Fibroblast of skin of back (primary cell): ENCODE measurements at places on chromosomes 12 and 14.

DNA sequence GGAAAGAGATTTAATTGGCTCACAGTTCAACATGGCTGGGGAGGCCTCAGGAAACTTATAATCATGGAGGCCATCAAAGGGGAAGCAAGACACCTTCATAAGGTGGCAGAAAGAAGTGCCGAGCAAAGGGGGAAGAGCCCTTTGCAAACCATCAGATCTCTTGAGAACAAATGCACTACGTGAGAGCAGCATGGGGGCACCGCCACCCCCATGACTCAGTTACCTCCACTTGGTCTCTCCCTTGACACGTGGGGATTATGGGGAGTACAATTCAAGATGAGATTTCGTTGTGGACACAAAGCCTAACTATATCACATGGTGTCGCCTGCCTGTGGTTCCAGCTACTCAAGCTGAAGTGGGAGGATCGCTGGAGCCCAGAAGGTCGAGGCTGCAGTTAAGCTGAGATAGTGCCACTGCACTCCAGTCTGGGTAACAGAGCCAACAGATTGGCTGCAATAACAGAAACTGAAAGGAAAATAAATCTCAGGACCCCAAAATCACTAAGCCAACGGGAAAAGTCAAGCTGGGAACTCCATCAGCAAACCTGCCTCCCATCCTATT lies 10.0 kb upstream of the CDCA4 start:
- no peak for DNase-seq

DNA sequence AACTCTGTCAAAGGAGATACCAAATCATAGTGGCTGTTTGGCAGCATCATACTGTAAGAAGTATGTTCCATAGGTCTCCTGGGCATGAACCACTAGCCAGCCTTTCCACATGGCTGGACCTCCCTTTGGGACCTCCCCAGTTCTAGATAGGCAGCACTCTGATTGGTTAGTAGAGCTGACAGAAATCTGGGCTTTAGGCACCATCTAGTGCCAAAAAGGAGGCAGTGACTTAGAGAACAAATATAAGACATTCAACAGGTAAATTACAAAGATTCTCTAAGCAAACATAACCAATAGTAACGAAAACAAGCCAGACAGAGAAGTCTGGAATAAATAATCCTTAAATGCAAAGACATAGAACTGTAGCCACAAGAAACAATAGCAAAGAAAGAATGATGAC lies 148.0 kb upstream of the PDE3A start:
- DNase-seq: peak; percentile 66

DNA sequence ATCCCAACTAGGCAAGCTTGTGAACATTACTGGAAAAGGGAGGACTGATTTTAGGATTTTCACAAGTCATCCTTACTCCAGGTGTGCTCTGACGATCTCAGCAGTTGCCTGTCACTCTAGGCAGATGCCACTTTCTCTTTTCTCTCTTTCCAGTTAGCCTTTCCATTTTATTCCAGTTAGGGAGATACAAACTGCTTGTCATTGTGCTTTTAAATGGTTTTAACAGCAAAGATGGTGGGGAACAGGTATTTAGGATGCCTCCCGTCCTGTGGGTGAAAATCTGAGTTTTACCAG lies 1.2 kb downstream of the PA2G4 start:
- DNase-seq: no peak

DNA sequence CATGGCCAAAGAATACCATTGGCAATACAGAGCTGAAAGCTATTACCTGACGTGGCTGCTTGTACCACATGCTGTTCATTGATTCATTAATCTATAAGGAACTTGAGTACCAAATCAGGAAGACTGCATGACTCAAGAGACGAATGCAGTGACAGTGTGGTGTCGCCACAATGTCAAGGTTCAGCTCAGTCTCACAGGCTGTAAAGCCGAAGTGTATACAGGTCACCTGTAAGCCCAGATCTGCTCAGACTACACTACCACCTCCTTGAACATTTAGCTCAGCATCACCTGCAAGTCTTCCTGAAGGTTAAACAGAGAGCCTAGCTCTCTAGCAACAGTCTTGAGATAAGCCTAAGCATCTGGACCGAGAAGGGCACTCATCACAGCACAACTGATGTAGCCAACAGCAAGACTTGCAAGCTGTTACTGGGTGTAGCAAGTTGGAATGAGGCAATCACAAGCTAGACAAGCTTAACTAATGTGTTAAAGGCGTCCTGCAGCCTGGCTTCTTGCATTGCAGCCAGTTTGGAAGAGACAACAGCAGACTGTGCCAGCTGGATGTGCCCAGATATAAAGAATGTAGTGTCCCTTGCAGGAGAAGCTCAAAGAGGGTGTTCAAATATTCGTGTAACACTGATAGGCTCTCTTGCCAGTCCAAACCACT lies 21.0 kb downstream of the TMTC1 start:
- no peak for DNase-seq

DNA sequence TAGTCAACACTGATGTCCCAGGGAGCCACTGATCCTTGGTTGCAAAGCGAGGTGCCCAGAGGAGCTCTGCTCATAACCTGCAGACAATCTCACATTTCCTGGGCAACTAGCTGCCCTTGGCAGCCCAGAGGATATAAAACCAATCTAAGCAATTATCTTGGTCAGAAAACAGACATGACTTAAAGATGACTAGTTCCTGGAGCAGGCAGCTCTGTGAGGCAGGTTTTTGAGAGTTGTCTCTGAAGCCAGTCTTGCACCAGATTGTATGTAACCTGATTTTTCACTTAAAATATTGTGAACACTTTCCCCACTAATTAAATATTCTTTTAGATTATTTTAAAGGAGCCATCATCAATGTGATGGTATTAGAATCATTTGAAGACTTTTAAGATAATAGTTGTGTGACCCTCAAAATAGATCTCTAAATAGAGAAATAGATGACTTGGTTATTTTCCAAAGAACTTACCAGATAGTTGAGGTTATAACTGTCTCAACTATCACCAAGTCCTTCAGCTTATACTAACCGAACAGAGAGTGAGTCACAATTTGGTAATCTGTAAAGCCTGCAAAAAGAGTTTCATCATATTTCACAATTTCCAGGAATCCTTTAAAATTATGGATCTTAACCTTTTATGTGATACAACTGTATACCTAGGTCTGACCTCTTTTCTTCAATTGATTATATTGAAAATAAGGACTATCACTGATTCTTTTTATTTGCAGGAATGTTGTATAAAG lies 75.9 kb downstream of the LIN7A start:
- peak; percentile 61 for DNase-seq

DNA sequence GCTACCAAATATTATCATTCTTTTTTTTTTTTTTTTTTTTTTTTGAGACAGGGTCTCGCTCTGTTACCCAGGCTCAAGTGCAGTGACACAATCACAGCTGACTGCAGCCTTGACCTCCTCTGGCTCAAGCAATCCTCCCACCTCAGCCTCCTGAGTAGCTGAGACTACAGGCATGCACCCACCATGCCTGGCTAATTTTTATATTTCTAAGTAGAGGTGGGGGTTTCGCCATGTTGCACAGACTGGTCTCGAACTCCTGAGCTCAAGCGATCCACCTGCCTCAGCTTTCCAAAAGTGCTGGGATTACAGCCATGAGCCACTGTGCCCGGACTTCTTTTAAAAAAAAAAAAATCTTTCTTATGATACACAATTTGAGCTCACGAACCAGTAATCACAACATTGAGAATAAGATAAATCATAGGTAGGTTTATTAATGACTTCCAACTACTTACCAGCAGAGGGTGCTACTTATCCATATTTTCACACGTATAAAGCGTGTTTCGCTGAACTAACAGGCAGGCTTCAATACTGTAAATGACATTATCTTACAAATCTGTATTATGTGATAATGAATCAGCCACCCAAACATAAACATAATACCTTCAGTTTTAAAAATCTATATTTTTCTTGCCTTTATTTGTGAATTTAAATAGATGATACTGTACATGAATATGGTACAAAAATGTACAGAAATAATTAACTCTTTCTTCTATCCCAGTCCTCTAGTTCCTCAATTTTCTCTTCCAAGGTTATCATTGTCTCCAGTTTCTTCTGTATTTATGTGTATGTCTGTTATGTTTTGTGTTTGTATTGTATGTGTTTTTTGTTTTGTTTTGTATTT lies 42.5 kb upstream of the BCAT1 start:
- DNase-seq: peak; percentile 56

- no peak for DNase-seq
These were observed 118.6 kb downstream of the TRMT5 start for GRCh38 chr14:60862283-60862682.

DNA sequence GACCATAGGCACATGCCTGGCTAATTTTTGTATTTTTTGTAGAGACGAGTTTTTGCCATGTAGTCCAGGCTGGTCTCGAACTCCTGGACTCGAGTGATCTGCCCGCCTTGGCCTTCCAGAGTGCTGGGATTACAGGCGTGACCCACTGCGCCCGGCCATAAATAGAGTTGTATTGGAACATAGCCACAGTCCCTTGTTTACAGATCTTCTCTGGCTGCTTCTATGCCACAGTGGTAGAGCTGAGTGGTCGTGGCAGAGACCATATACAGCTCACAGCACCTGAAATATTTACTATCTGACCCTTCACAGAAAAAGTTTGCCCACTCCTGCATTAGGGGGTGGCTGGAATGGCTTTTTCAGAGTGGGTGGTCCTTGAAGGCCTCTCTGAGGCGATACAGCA lies 28.0 kb upstream of the TSPAN9 start:
- DNase-seq: no peak

GRCh38 chr14:31261859-31262731 lies 54.5 kb upstream of the HECTD1 start:
- DNase-seq: peak; percentile 5

- DNase-seq: no peak
These were observed 73.2 kb downstream of the ANO4 start for GRCh38 chr12:100867639-100868393.

DNA sequence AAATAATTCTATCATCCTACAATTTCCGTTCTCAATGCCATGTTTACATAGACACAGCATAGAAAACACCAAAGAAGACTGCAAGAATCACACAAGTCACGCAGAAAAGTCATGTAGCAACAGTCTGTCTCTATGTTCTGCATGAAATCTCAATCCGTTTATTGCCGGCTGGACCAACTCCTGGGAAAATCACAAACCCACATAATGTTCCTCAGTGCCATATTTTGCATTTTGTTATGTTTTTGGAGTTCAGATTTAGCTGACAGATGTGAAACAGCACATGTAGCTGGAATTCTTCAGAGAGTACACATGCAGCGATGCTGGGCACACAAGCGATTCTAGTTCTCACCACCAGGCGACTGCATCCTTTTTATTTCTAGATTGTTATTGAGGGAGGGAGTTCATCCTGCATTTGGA lies 193.1 kb downstream of the APAF1 start:
- DNase-seq: peak; percentile 79

DNA sequence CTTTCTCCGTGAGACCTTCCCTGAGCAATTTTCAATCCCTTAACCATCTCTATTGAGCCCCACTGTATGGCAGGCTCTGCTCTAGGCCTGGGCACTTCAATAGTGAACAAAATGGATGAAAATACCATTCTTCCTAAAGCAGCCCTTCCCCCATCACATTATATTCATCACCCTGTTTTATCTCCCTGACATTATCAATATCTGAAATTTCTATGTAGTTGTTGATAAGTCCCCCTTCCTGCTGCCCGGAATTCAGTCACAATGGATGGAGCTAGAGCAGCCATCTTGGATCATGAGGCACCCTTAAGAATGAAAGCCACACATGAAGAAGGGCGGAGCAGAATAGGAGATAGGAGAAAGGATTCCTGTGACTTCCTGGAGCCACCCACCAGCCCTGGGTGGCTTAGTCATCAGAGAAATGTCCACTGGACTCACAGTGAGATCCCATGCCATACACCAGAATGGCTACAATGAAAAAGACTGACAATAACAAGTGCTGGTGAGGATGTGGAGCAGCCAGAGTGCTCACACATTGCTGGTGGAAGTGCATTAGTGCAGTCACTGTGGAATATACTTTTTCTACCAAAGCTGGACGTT lies 33.9 kb downstream of the SCARB1 start:
- peak; percentile 47 for DNase-seq

GRCh38 chr12:47894068-47894467 lies 10.7 kb downstream of the VDR start:
- no peak for DNase-seq

DNA sequence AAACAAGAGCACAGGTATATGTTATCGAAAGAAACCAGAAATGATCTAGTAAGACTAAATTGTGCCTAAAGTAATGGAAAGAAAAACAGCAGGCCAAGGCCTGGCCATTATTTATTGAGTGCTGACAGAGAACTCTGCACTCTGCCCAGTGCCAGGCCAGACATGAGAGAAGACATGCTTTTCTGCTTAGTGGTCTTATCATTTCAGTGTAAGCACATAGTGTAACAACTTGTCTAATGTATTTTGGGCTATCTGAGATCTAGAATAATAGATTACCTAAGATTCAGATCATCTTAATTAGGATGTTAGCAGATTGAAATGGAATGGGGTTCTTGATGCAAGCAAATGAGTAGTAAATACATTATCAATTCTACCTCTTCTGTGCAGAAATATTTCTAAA lies 278.3 kb downstream of the AKAP6 start:
- DNase-seq: no peak

GRCh38 chr14:21299562-21300130 lies 19.8 kb downstream of the RPGRIP1 start:
- DNase-seq: no peak

- no peak for DNase-seq
These were observed 39.0 kb downstream of the GPR68 start for GRCh38 chr14:91205459-91205858.

DNA sequence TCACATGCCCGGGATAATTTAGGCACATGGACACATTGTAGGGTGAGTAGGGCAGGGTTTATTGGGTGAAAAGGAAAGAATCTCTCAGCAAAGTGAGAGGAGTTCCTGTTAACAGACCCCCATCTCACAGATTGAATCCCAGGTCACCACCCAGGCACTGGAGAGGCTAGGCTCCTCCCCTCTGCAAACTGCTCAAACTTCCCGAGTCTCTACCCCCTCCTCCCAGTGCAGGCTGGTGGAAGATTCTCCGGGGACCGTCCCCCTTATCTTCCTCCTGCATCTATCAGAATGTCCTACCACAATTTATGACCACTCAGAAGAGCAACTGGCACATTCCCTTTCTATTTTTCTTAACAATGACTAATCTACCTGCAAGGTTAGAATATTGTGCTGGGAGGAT lies 126.0 kb downstream of the NTF3 start:
- DNase-seq: no peak

DNA sequence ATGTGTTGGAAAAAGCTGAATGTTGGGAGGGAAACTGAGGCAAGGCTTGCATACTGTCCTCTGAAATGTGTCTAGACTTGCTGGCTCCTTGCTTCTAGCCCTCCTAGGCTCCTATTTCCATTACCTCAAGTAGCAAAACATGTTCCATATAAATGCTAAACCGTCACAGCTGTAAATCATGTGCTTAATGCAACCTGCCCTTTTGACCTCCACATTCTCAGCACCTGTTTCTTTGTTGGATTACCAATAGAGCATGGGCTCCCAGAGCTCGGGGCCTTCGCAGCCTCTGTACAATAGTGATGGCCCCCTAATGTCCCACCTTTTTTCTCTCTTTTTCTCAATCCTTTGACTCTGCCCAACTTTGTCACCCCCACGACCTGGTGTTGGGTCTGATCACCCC lies 23.3 kb downstream of the RERGL start:
- no peak for DNase-seq
